ENCODE measurements at places on chromosomes 6 and 20.
A peak's percentile ranks its signal among the peaks of the same experiment; 100 is the strongest.

GRCh38 chr20:47272893-47273590, 83.5 kb downstream of the ZMYND8 start:
- peak; percentile 58 for DNase-seq

DNA sequence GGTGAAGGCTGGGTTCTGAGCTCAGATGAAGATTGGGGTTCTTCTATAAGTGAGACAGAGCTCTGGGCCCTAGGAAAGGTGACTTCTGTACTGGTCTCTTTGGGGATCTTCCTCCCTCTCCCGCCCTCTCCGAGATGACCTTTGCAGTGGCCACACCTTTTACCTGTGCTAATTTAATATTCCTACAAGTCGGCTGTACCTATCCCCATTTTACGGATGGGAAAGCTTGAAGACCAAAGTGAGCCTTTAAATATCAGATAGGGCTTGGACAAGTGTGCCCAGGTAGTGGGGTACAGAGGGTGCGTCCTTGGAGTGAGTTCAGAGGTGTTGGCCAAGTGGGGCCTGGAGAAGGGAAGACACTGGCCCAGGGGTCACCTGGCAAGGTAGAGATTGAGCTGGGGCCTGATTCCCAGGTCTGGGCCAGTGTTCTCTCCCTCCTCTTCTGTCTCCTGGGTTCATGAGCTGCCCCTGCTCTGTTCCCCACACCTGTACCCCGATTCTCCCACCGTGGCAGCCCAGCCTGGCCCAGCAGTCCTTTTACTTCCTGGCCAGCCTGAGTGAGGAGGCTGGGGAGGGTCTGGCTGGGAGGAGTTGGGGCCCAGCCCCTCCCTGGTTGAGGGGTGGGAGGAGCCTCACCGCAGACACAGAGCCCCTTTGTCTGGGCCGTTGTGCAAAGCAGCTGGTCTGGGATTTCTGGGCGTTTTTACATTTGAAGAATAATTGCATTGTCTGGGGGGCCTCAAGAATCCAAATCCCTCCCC, 152.1 kb upstream of the RNF24 start:
- DNase-seq: no peak

DNA sequence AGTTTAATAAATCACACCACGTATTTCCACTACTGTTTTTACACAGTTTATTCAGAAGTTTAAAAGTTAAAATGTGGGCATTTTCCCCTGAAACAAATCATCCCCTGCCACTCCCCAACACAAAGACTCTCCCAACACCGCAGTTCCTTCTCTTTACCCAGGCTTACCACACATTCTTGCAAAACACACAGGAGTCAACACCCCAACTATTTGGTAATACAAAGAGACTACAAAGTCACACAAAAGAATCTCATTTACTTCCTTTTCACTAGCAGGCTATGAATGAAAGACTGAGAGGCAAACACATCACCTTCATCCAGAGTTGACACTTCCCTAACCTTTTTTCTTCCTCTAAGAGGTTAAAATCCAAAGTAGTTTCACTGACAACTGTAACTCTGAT, 51.1 kb downstream of the KCTD20 start:
- DNase-seq: no peak

GRCh38 chr6:40398034-40398691, 189.0 kb downstream of the LRFN2 start:
- no peak for DNase-seq

DNA sequence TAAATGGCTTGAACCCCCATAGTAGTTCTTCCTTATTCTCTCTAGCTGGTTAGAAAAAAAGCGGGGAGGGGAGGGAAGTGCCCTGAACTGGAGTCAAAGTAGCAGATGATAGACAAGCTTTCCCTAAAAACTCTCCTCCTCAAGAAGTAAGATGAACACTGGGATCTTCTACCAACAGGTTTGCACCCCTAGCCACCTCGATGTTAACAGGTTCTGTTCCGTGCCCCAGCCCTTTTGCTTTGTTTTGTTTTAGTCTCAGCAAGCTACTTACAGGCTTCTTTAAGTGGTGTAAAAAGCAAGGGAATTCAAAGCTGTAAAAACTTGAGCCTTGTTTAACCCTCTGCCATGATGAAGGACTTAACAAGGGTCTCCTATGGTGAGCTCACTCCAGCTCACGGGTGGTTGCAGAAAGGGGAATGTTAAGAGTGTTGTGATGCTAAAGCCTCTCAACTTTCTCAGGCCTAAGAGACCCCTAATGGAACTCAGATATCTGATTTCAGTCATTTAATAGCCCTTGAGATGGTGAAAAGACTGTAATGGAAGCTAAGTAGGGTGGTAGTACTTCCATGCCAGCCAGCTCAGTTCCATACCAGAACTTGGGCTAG, 106.0 kb downstream of the FOXO3 start:
- no peak for DNase-seq

- no peak for DNase-seq
Measured at GRCh38 chr6:57135885-57136284, 36.2 kb upstream of the BAG2 start.

GRCh38 chr6:158627168-158627939, 17.2 kb downstream of the DYNLT1 start:
- DNase-seq: no peak

DNA sequence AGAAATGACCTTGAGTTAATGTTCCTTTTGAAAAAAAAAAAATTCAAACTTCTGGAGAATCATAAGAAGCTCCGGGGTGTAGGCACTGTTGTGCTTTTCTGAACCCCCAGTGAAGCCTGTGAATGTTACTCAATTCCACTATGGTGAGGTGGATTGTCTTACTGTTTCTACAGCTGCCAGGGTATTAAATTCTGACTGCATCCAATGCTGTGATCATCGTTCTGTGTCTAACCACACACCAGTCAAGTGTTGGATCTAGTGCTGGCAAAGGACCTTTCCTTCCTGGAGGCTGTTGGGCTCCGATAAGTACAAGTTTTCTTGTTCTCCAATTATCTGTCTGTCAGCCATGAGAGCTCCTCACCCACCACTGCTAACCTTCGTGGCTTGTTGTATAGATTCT, 162.0 kb upstream of the EPHA7 start:
- DNase-seq: no peak

DNA sequence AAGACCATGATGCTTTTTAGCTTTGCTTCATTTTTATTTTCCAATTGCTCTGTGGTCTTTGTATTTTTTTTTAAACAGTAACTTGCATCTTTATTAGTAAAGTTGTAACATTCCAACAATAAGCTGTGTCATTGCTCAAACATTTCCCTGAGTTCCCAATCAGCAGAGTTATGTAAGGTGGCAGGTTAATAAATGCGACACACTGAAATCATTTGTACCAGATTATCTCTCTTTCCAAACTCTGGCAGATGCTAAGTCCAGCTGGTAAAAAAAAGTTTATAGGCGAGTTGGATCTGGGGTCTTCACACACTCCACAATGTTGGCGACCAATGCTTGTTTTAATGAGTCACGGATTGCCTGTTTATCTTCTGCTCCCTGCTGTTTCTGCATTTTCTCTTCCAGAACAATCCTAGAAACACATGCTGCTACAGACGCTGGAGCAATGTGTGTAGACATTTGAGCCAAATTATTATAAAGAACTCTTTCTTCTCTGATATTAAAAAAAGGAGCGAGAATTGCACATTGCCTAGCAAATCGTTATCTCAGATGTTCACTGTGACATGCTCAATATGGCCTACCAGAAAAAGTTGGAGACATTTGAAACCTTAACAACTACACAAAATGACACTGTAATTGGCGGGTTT, 113.6 kb upstream of the IFNGR1 start:
- no peak for DNase-seq

- DNase-seq: no peak
Measured at GRCh38 chr6:169542491-169542890, 159.3 kb downstream of the WDR27 start.

- no peak for DNase-seq
Measured at GRCh38 chr20:62011403-62011790, 54.3 kb downstream of the TAF4 start.

DNA sequence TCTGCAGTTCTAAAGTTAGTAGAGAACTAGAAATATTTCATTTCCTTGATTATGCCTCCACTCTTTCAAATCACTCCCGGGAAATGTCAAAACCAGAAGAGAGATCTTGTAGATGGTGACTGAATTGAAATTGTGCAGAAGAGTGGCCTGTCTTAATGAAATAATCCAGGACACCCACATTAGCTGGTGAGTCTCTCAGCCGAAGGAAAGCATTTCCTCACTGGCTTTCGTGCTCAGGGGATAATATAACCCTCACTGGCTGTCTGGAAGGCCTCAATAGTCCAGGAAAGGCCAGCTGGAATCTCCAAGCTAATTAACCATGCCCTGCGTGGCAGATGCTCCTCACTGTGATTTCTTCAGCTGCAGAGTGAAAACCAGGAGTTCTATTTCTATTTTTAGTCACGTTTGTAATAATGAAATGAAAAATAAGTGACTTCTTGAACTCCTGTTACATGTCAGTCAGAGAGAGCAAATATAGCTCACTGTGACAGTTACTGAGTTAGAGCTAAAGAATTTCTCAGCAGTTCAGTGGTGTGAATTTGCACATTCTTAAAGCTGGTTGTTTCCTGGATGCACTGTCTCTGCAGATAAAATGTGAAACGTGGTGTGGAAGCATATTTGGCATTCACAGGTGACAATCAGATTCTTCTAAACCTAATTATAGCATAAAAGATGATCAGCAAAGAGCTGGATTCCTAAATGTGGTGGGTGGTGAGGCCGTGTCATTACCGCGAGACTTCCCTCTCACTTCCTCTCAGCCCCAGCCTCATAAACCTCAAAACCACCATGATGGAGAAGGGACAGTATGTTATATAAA, 211.7 kb downstream of the LMBRD1 start:
- peak; percentile 38 for DNase-seq

DNA sequence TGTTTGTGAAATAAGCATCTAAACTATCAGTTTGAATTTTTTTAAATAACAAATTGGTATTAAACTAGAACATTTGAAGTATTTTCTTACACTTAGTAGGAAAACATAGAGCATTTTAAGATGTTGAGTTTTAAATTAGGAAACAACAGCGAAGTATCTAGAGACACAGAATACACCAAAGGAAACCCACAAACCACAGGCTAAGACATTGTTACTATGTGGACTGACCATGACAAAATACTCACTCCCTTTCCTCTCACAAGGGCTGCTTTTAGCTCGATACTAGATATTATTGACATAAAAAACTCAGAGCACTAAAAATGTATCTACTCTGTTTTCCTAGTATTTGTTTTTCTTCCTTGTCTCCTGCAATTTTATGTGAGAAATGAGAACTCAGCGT, 266.0 kb upstream of the CITED2 start:
- DNase-seq: peak; percentile 47

DNA sequence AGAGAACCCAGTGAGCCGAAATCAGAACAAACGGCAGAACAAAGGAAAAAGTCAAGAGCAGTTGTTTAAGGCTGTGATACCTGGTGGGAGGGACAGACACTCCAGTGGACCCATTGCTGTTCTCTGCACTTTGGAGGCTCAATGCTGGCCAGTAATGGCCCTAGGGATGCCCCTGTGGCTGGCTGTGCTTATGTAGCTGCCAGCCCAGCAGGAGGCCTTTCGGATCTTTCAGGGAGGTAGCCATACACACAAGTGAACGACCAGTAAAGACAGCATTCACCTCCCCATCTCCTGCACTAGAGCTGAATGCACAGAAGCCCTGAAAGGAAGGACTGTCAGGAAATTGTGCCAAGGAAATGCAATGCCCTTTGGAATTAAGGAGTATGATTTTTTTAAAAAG, 34.3 kb downstream of the GPLD1 start:
- DNase-seq: no peak

- DNase-seq: no peak
Measured at GRCh38 chr6:15574486-15574885, 88.3 kb downstream of the DTNBP1 start.

DNA sequence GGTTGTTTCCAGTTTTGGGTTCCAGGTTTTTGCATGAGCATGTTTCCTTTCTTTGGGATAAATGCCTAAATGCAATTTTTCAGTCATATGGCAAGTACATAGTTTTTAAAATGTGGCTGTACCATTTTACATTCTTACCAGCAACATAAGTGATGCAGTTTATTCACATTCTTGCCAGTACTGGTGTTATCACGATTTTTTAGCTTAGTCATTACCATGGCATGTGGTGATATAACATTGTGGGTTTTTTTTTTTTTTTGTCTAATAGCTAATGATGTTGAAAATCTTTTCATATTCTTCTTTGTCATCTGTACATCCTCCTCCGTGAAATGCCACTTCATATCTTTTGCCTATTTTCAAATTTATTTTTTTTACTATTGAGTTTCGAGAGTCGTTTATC, 2.9 kb upstream of the TDRD6 start:
- no peak for DNase-seq

- DNase-seq: no peak
Measured at GRCh38 chr6:15897063-15897876, 231.6 kb upstream of the MYLIP start.

- no peak for DNase-seq
Measured at GRCh38 chr6:13689511-13690256, 22.0 kb downstream of the RANBP9 start.

DNA sequence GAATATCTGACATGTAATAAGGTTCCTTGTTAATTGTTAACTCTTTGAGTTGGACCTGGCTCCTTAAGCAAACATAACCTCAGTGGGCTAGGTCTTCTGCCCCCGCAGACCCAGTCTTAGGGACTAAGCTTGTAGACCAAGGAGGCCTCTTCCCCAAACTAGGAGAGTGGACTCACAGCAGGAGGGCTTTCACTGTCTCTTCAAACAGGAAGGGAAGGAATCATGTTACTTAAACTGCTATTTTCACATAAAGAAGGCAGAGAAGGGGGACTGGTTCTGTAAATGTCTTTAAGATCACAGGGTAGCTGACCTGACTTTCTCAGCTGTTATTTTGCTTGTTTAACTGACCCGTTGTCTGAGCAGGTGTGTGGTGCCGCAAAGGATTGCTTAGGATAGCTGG, 34.9 kb upstream of the PRDM1 start:
- DNase-seq: no peak

GRCh38 chr6:134173936-134174671, 121.7 kb upstream of the SLC2A12 start:
- peak; percentile 75 for DNase-seq

- DNase-seq: peak; percentile 47
Measured at GRCh38 chr20:33209789-33210188, 7.4 kb upstream of the BPIFA3 start.

DNA sequence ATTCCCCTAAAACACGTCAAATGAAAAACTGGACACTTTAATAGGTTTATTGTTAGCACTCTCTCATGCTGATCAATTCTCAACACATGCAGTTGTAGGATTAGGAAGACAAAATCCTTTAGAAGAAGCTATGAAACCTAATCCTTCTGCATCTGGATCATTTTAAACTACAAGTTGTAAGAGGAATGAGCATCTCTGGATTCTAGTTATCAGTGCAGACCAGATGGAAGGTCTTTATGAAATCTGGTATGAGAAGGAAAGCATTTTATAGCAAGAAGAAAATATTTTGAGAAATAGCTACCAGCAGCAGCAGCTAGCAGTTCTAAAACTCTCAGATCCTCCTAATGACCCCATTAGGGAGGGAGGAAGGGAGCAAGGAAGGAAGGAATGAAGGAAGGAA, 4.1 kb downstream of the HTR1E start:
- no peak for DNase-seq

DNA sequence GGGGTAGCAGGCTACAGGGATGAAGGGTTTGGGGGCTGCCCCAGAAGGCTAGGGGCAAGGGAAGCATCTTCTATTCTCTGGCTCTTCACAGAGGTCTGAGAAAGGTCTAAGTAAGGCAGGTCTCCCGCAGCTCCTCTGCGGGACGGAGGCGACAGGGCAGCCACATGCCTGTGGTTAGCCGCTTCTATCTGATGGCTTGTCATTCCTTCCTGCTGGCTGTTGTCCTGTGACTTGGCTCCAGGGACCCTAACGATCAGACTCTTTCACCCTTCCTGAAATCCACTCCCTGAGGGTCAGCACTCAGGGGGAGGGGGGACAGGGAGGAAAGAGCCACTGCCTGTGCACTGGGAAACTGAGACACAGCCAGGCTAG, 673 bp downstream of the CST7 start:
- DNase-seq: no peak

All from GM13977 (cell line).